ENCODE measurements at places on chromosomes 2 and 18. TPM values are rescaled to one million over a fixed set of nuclear protein-coding genes. Genes with fewer than 3 reads are reported as not detected.

SLC16A14 gene
- 3.5 TPM for total RNA-seq

MYO3B gene
- 0.71 TPM for total RNA-seq

CDH19 gene
- total RNA-seq = 0.05 TPM

STARD6 gene
- total RNA-seq = 0.09 TPM

HOXD12 gene
- not detected for total RNA-seq

HOXD4 gene
- 0.09 TPM for total RNA-seq

ANKRD30B gene
- not detected for total RNA-seq

PLGLB2 gene
- total RNA-seq = 1.5 TPM

CBLN2 gene
- 0.24 TPM for total RNA-seq

UBXN4 gene
- 64.4 TPM for total RNA-seq

LRRC30 gene
- 0.14 TPM for total RNA-seq

COBLL1 gene
- 3.0 TPM for total RNA-seq

SLC66A2 gene
- total RNA-seq = 19.9 TPM

FBXO36 gene
- 2.0 TPM for total RNA-seq

SEPTIN10 gene
- total RNA-seq = 27.3 TPM

ZCCHC2 gene
- total RNA-seq = 12.8 TPM

IMP4 gene
- 47.5 TPM for total RNA-seq

RBM44 gene
- 0.85 TPM for total RNA-seq

PAX8 gene
- total RNA-seq = 0.19 TPM

MC5R gene
- total RNA-seq = 0.61 TPM

IL18RAP gene
- 3.7 TPM for total RNA-seq

SLC14A1 gene
- 2.8 TPM for total RNA-seq

TEX44 gene
- total RNA-seq = not detected

EIPR1 gene
- total RNA-seq = 31.9 TPM

CCDC102B gene
- total RNA-seq = 6.1 TPM

BBS5 gene
- 1.7 TPM for total RNA-seq

FMNL2 gene
- 18.9 TPM for total RNA-seq

EMILIN1 gene
- 9.2 TPM for total RNA-seq

NAT8 gene
- not detected for total RNA-seq

ARHGAP25 gene
- 32.2 TPM for total RNA-seq

ALPI gene
- 0.19 TPM for total RNA-seq

TEKT4 gene
- total RNA-seq = 0.05 TPM

ITPRIPL1 gene
- 7.7 TPM for total RNA-seq

TNFRSF11A gene
- total RNA-seq = 5.4 TPM

KLHL41 gene
- total RNA-seq = 5.2 TPM

PCGF1 gene
- total RNA-seq = 14.1 TPM

TSGA10 gene
- total RNA-seq = 8.9 TPM

LONRF2 gene
- total RNA-seq = 0.24 TPM

CRYGD gene
- total RNA-seq = not detected

FAM237A gene
- total RNA-seq = not detected

CHRNG gene
- total RNA-seq = 0.57 TPM

DYNC1I2 gene
- 77.2 TPM for total RNA-seq

ANKRD53 gene
- 0.14 TPM for total RNA-seq

CHAC2 gene
- total RNA-seq = 8.1 TPM
